ENCODE measurements at places on chromosomes 3 and 15.

- no peak for DNase-seq
Observed at GRCh38 chr3:107514453-107514852, 8.3 kb upstream of the BBX start.

DNA sequence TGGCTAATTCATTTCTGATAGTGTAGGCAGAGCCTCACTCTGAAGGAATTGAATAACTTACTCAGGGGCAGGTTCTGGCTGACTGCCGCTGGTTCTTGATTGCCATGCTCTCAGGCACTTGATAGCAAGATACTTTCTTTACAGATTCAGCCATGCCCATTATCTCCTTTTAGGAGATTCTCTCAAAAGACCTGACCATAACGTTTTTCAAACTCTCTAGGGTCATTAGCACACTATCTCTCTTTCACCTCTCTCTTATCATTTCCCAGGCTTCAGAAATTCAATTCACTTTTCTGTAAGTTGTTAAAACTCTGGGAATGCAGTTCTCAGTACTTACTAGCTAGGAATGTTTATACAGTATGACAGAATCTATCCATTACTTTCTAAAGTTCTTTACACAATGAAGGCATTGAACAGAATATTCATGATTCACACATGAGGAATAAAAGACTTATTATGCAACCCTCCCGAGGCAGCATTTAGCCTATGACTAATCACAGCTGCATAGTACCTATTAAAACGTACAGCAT, 850.3 kb upstream of the CADM2 start:
- DNase-seq: no peak

GRCh38 chr15:39593071-39593655, 12.3 kb downstream of the THBS1 start:
- no peak for DNase-seq

- no peak for DNase-seq
Observed at GRCh38 chr3:183265834-183266417, 12.9 kb downstream of the B3GNT5 start.

GRCh38 chr3:195186041-195186709, 84.8 kb downstream of the XXYLT1 start:
- no peak for DNase-seq

DNA sequence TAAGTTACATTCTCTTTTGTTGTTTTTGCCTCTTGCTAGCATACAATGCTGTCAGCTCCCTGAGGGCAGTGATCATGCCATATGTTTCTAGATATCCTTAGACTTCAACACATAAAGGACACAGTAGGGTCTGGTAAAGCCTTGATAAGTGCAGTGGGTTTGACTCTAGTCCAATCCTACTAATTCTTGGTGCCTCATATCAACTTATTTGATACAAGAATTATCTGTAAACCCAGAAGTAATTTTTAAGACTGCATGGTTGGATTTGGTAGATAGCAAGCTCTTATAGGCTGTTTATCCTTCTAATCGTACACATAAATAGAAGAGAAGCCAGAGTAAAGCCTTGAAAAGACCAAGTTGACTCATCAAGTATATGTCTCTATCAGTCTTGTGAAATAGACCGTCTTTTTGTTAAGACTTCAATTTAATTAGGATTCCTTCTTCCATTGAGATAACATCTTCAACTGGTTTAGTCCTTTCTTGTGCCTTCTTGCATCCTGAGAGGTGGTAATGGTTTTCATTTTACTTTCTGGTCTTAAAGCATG, 265.6 kb upstream of the CDIN1 start:
- no peak for DNase-seq

- DNase-seq: no peak
Observed at GRCh38 chr15:84755736-84756527, 7.5 kb downstream of the ZNF592 start.

DNA sequence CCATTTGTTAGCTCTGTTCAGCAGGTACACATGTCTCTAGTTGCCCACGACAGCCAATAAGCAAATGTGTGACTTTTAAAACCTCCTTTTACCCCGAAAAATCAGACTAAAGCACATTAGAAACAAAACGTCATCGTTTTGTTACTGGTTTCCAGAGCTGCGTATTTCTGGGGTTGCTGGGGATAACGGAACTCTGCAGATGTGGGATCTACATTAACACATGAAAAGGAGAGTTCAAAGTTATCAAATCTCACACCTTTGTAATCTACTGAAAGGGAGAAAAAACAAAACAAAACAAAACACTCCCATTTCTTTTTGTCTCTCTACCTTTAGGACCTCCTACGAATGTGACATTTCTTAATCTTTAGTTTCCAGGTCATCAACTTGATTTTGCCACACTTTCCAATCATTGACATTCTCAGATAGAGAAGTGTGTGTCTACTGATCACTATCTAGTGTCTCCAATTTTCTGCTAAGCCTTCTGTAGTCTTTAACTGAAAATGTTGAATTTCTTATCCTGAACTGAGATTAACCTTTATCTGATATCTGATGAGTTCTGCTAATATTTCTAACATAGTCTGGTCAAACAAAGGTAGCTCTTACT, 93.0 kb upstream of the TSPAN3 start:
- no peak for DNase-seq

GRCh38 chr3:153621953-153622352, 459.9 kb downstream of the RAP2B start:
- DNase-seq: peak; percentile 33

DNA sequence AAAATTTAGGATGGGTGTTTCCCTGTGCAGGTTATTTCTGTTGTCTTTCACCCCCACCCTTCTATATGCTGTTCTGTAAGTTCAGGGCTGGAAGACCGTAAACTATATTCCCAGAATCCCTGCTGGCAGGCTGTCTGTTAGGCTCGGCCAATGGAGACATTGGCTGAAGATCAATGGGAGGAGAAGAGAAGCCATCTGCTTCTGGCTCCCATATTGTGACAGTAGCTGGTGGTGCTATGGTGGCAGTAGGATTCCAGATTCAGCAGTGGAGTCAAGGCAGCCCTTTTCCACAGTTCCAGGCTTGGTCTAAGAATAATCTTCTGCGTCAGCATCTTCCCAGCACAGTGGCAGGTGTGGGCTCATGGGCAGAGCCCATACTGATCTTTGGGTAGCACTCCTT, 226.6 kb downstream of the ABHD5 start:
- DNase-seq: no peak

GRCh38 chr3:70726961-70727360, 414.5 kb upstream of the MDFIC2 start:
- DNase-seq: no peak

- DNase-seq: no peak
Observed at GRCh38 chr15:82263350-82263749, 732 bp downstream of the SAXO2 start.

GRCh38 chr3:36065321-36065720, 315.0 kb upstream of the STAC start:
- DNase-seq: no peak

GRCh38 chr3:103554451-103554850, 1119.6 kb downstream of the ZPLD1 start:
- DNase-seq: no peak

DNA sequence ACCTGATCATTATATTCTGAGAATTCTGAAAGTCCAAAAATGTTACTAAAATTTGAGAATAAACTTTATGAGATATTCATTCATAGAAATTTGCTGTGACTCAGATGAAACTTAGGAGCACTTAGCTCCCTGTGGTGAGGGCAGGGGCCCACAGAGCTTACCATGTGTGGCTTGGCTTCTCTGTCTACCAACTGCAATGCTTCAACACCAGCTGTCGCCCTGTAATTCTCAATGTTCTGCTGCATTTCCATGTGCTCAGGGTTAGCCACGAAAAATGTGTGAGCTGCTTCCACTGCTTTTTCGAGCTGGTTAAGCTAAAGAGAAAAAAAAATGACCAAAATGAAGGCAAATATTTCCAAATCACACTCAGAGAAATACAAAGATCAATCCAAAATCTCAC, 125.6 kb downstream of the P3H2 start:
- DNase-seq: no peak

DNA sequence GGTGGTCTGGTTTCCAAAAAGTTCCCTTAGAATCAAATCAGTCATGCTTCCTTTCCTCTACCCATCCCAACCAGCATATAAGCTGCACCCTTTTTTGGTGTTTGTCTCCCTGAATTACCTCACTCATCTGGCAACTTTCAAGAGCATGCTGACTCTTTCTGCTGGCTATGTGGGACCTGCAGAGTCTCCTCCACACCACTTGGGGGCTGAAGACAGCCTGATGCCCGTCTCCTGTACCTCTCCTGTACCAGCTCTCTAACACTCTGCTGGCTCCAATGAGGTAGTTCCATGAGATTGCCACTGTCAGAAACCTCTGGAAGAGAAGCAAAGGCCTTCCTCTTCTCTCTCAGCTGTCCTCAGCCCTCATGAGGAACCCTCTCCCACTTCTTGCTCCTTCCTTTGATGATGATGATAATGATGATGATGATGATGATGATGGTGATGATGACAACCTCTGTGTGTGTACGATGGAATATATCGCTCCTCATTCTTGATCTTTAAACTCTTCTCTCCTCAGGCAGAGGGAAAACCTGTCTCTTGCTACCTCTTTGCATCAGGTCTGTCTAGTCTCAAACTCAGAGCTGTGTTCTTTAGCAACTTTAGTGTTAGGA, 257.5 kb downstream of the ZNF621 start:
- no peak for DNase-seq

DNA sequence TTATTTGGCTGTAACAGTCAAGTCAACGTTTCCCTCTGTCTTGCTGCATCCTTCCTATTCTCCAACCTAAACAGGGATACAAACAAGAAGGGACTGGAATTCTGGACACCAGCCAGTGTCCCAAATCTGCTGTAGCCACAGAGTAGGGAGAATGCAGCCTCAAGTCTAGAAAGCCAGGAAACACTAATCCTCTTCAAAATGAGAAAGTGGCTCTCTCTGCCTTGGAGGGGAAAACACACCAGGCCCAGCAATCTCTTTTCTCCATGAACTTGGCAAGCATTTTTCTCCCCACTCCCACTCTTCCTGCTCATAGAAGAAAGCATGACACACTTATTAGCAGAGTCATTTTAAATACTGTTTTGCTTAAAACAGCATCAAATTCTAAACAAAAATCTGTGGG, 781.7 kb downstream of the SQOR start:
- DNase-seq: no peak

GRCh38 chr3:9292516-9292915, 43.1 kb upstream of the SRGAP3 start:
- DNase-seq: no peak

DNA sequence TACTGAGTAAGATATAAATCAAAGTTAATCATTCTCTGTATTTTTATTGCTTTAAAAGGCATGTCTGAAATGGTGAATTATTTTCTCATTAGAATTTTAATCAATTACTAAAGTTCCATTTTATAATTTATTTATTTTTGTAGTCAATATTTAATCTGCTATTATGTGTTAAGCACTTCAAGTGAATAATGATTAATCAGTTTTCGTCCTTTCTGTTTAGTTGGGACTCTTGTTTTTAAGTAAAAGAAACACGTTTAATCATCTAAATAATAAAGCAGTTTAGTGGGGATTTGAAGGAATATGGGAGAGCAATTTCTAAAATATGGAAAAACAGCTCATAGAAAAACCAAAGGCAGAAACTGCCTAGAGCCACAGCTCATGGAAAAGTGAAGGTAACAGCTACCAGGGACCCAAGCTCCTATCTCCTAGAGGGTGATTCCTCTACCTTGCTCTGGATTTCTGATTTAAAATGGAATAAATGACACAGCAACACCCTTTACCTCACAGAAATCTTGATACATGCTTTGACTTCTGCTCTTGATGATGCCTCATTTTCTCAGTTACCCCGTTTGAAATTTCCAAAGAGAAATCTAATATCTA, 28.0 kb upstream of the SUCNR1 start:
- DNase-seq: no peak

- DNase-seq: no peak
Observed at GRCh38 chr3:47288966-47289910, 6.5 kb downstream of the KLHL18 start.

DNA sequence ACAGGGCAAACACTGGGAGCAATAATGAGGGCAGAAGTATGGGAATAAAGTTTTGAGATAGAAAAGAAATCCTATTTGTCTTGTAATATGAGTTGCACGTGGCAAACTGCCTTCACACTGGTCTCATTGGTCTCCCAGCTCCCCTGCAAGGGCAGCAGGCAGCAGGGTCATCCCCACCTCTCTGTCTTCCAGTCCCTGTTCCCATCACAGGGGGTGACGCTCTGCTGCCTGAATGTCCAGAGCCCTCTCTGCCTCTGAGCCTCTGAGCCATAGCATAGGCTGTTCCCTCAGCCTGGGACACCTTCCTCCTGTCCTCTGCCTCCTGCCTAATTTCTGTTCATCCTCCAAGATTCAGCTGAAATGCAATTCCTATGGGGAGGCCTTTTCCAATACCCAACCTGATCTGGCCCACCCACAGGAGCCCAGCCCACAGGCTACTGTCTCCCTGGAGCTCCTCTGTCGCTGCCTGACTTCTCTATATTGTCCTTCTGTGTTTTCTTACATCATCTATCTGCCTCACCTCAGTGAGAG, 12.1 kb upstream of the SKOR1 start:
- no peak for DNase-seq

DNA sequence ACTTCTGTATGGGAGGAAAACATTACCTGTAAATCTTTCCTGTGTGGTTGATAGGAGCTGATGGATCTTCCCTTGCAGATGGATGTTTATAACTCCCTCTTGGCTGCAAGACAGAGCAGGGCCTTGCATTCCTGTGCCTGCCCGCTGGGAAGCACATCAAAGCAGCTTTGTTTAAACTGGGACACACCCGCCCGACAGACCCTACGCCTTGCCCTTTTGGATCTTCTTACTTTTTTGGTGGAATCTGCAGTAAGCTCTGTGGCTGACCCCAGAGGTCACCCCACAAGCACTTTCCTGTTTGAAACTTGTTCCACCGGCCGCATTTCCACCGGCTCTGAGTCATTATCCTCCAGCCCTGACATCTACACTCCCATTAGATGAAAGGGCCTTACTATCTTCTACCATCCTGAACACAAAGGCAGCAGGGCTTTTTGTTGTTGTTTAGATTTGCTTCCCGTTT, 244.1 kb upstream of the STT3B start:
- DNase-seq: peak; percentile 54

DNA sequence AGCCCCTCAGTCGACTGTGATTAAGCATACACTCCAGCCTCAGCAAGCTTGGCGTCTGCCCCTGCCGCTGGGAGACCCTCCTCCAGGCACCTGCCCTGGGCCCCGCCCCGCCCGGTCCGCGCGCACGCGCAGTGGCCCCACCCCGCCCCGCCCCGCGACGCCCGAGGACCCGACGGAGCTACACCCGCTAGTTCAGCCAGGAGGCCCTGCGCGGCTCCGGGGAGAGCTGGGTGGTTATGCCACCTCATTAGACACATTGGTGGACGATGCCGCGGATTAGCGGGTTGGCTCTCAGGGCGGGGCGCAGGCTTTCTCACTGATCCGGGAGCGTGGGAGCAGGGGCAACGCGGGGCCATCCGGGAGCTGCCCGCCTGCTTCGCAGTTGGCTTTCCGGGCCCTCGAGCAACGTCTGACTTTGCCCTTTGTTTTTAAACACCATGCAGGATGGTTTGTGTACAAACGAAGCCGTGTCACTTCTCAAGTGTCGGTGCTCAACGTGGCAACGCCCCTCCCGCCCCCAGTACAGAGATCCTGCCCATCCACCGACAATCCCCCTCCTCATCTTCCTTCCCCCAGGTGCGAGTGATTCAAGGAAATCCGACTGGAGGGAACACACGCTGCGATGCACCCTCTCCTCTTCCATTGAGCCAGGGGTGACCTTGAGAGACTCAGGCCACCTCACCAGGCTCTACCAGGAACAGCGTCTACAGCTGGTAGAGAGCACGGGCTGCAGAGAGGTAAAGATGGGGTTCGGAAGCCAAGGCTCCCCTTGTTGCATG, 109.3 kb downstream of the SHQ1 start:
- peak; percentile 71 for DNase-seq

- no peak for DNase-seq
Observed at GRCh38 chr3:35777065-35777464, 137.7 kb downstream of the ARPP21 start.

GRCh38 chr3:70716832-70717231, 404.4 kb upstream of the MDFIC2 start:
- no peak for DNase-seq
